Endodermal cell (in vitro differentiated cells): ENCODE measurements at places on chromosomes 4 and X.

DNA sequence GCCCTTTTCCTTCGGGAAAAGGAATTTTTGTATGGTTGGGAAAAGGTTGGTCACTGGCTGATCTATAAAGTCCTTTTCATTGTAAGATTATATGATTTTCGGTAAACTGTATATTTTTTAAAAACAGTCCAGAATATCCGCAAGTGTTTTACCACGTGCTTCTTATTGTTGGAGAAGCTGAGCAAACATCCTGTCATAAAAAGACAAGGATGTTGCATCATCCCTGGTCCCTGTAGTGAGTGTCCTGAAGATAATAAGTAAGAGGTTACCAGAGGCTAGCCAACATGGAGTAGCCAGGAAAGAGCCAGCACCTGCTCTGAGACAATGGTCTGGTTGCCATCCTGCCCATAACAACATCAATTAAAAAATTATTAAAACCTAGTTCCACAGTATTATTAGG, 5.1 kb downstream of the CXCL9 start:
- H3K36me3 ChIP-seq = no peaks in the 10 kb centered on the region
- H3K27me3 ChIP-seq = no peaks in the 10 kb centered on the region
- H3K27ac ChIP-seq = no peak overlapping the region
- no peak overlapping the region for H3K4me3 ChIP-seq
- H3K4me1 ChIP-seq = peaks cover 4% of the 10 kb centered on the region

GRCh38 chr4:23097251-23097650, 404.5 kb downstream of the GBA3 start:
- no peaks in the 10 kb centered on the region for H3K36me3 ChIP-seq
- no peaks in the 10 kb centered on the region for H3K27me3 ChIP-seq
- no peak overlapping the region for H3K27ac ChIP-seq

DNA sequence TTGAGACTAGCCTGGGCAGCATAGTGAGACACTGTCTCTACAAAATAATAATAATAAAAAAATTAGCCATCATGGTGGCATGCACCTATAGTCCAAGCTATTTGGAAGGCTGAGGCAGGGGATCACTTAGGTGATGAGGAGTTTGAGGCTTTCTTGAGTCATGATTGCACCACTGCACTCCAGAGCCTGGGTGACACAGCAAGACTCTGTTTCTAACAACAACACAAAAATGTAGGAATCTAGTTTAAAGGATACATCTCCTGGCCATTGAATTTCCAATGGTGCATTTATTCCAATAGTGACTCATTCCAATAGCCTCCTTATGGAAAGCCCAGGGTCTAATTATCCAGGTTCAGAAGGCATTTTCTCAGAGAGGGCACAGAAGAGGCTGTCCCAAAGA, 21.9 kb upstream of the HERC6 start:
- no peak for DNase-seq
- H3K27me3 ChIP-seq = no peaks in the 10 kb centered on the region
- no peaks in the 10 kb centered on the region for H3K36me3 ChIP-seq
- H3K4me3 ChIP-seq = no peak overlapping the region

GRCh38 chrX:2463973-2464676, 36.7 kb downstream of the DHRSX start:
- H3K27me3 ChIP-seq = no peaks in the 10 kb centered on the region
- no peak overlapping the region for H3K27ac ChIP-seq
- no peaks in the 10 kb centered on the region for H3K4me1 ChIP-seq
- DNase-seq = peak; percentile 64

DNA sequence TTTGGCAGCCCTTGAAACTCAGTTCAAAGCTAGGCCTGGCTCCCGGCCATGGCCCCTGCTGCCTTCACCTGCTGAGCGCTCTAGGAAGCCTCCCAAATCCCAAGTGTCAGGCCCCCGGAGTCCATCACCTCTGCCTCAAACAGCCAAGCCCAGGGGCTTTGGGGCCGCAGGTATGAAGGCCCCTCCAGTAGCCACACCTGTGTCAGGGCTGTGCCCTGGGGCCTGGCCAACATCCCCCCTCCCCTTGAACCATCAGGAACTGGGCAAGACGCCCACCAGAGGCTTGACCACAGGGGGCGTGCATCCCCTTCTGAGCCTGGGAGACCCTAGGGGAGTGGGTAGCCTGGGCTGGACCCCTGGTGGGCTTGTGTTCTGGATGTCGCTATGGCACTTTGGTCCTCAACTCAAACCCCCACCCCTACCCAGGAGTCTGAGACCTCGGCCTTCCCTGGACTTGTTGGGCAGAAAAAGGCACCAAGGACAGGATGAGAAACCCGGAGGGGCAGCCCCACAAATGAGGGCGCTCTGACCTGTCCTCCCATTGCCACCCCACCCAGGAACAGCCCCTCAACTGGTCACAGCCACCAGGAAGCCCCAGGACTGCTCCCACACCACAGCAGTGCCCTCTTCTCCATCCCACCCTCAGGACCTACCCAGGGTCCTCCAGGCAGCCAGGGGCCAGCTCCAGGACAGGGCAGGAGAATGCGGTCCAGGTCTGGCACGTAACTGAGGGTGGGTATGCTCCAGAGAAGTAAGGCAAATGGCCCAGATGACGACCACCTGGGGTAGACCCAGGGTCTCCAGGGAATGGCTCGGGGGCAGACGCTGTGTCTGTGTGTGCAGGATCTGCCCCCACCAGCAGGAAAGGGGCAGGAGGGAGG, 4.2 kb upstream of the SLBP start:
- peaks cover 7% of the 10 kb centered on the region for H3K36me3 ChIP-seq
- H3K4me3 ChIP-seq = no peak overlapping the region
- no peak overlapping the region for H3K27ac ChIP-seq
- DNase-seq = peak; percentile 35

GRCh38 chr4:55736605-55737183, 82.9 kb upstream of the EXOC1L start:
- H3K27me3 ChIP-seq = no peaks in the 10 kb centered on the region
- H3K4me3 ChIP-seq = no peak overlapping the region
- H3K4me1 ChIP-seq = no peaks in the 10 kb centered on the region
